ENCODE measurements at places on chromosomes 1 and 21.
A peak's percentile ranks its signal among the peaks of the same experiment; 100 is the strongest.

DNA sequence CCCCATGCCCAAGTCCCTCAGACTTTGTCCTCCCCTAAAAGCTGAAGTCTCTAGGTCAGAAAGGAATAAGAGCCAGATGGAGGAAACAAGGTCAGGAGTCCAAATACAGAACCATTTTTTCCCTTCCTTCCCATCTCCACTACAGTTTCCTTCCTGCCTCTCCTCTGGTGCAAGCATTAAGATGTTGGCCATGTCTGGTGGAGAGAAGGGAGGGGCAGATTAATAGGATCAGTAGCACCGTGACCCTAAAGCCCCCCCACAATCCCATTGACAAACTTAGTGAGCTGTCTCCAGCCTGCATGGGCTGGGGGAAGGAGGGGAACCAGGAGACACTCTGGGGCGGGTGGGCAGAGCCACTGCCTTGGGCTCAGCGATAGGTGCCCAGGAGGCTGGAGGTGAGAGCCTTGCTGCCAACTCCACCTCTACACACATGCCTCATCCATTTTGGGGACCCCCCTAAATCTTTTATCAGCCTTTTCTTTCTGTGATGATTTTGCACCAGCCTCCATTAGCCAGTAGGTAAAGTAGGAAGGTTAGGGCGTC is 59.8 kb downstream of the RHBG start:
- no peak for DNase-seq

DNA sequence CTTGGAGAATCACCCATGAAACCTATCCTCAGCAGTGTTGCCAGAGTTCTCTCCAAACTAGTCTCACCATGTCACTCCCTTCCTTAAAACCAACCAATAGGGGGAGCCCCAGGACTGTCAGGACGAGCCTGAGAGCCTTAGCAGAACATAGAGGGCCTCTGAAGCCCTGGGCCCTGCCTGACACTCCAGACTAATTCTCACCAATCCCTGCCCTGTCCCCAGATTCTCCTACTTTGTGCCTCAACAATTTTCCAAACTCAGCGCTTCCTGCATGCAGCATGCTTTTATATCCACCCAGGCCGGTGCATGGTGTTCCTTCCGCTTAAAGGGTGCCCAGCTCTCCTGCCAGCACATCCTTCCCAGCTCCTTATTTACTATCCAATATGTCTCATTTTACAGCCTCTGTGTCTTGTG is 42.7 kb downstream of the HSD3B1 start:
- DNase-seq: peak; percentile 77

GRCh38 chr21:33025106-33025488 is 638 bp upstream of the OLIG2 start:
- DNase-seq: peak; percentile 71

GRCh38 chr1:103177108-103177775 is 68.9 kb upstream of the COL11A1 start:
- no peak for DNase-seq

GRCh38 chr1:56957931-56958330 is 7.9 kb downstream of the C8B start:
- no peak for DNase-seq

DNA sequence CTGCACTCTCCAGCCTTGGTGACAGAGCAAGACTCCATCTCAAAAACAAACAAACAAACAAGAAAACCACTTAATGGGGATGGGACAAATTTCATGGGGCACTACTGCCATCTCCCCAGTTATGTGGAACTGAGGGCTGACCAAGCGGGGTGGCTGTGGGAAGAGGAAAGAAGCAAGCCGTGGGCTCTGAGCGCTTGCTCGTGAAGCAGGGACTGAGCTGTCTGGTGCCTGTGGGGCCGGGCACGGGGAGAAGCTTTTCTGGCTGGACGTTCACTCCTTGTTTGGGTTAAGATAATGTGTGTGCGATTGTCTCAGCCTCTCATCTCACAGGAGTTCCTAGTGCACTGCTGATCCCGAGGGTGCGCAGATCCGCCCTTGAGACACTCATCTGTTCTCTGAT is 22.0 kb upstream of the KIF26B start:
- DNase-seq: no peak

GRCh38 chr1:59057211-59057694 is 239.6 kb upstream of the FGGY start:
- peak; percentile 15 for DNase-seq

- DNase-seq: no peak
Observed at GRCh38 chr21:44913425-44914175, 7.1 kb downstream of the ITGB2 start.

- no peak for DNase-seq
Observed at GRCh38 chr1:55522982-55523381, 307.8 kb upstream of the USP24 start.

All from endothelial cell (in vitro differentiated cells).